Tibial artery (tissue), 4 donors: ENCODE measurements at places on chromosomes 2 and 18.
A peak's percentile ranks its signal among the peaks of the same experiment; 100 is the strongest.

DNA sequence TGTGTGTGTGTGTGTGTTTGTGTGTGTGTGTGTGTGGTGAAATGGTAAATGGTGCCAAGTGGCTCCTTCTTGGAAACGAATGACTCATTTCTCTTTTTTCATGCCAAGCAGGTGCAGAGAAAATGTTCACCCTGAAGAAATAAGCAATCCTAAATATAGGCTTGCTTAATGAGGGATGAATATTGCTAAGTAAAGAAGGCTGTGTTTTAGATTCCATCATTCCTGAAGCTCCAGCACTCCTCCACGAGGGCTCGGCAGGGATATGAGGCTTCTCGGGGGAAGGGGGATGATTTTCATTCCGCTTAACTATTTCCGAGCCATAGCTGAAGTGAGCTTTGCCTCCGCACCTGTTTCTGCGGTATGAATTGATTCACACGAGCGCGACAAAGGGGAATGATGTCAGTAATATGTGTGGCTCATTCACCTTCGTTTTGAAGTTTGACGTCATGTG, 72.9 kb downstream of the TSN start:
- H3K27me3 ChIP-seq: peaks cover 7% of the 10 kb centered on the region
- no peaks in the 10 kb centered on the region for H3K4me1 ChIP-seq
- H3K4me3 ChIP-seq: no peak overlapping the region
- no peak overlapping the region for H3K27ac ChIP-seq
- DNase-seq: no peak

DNA sequence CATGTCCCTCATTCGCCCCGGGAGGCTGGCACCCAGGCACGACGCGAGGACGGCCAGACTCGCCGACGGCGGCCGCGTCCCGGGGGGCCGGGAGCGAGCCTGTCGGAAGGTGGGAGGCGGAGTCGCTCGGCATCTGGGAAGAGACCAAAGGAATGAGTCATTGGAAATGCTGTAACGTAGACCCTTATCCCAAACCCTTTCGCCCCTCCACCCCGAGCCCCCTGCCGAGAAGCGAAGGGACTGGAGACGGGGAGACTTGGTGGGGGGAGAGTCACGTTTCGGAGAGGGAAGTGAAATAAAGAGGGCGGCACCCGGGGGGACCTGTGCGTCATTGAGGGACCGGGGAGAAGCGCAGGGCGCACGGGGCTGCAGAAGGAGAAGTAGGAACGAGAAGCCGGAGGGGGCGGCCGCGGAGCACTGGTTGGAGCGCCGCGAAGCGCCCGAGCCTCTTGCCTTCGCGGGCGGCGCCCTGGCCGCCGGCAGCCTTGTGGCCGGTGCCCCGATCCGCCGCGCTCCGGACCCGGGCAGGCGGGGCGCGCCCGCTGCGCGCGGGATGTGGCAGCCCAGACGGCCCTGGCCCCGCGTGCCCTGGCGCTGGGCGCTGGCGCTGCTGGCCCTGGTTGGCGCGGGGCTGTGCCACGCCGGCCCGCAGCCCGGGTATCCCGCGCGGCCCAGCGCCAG, at the start of gene EMILIN2:
Gene EMILIN2, plus strand, starts transcription at position 371 of the 681 bp plus-strand sequence. Its CDS starts 183 bp downstream, at position 554.
- peak within 1 kb of the TSS; percentile 64 for H3K4me3 ChIP-seq
- peak; percentile 88 for DNase-seq
- no peaks in the 10 kb centered on the region for H3K36me3 ChIP-seq
- peaks cover 9% of the 10 kb centered on the region for H3K4me1 ChIP-seq
- H3K27ac ChIP-seq: peak within 1 kb of the TSS; percentile 61

DNA sequence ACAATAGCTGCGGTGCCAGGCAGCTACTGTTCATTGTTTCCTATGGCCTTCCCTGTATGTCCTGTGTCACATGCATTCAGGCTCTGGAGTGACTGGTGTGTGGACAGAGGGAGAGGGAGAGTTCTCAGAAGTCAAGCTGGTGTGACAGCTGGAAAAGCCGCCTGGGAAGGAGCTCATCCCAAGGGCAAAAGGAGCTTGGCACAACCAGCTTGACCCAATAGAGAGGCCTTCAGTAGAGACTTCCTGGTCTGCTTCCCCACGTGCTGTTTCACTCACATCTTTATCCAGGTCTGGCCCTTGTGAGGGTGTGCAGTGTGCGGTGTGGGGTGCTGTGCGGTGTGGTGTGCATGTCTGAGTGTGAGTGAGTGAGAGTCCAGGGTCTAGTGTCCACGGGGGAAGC, 11.1 kb upstream of the NT5DC4 start:
- H3K27ac ChIP-seq: no peak overlapping the region
- peaks cover 5% of the 10 kb centered on the region for H3K27me3 ChIP-seq
- H3K4me3 ChIP-seq: no peak overlapping the region
- no peaks in the 10 kb centered on the region for H3K36me3 ChIP-seq
- no peaks in the 10 kb centered on the region for H3K4me1 ChIP-seq

GRCh38 chr2:225100269-225100668, 58.0 kb upstream of the DOCK10 start:
- DNase-seq: no peak
- no peak overlapping the region for H3K27ac ChIP-seq
- H3K27me3 ChIP-seq: no peaks in the 10 kb centered on the region
- no peak overlapping the region for H3K4me3 ChIP-seq

DNA sequence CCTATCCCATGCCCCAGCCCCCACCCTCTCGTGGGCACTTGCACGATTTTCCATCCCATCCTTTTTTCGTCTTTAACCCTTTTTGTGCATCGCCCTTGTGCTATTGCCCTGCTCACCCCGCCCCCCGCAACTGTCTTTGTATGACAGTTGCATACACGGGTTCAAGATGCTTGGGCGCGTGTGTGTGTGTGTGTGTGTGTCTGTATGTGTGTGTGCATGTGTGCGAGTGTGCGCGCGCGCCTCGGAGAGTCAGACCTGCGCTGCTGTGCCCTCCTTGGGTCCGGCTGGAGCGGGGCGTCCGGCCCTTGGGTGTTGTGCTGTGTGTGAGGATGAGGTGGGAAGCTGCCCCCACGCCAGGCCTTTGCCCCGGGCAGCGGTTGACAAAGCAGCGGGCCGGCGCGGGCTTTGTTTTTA, 230.7 kb downstream of the HAUS1 start:
- no peak overlapping the region for H3K27ac ChIP-seq
- peaks cover 40% of the 10 kb centered on the region for H3K27me3 ChIP-seq
- DNase-seq: no peak
- no peak overlapping the region for H3K4me3 ChIP-seq
- no peaks in the 10 kb centered on the region for H3K36me3 ChIP-seq
- H3K4me1 ChIP-seq: peaks cover 15% of the 10 kb centered on the region

- no peaks in the 10 kb centered on the region for H3K27me3 ChIP-seq
- H3K27ac ChIP-seq: no peak overlapping the region
- H3K4me3 ChIP-seq: no peak overlapping the region
- peaks cover 13% of the 10 kb centered on the region for H3K36me3 ChIP-seq
- H3K4me1 ChIP-seq: no peaks in the 10 kb centered on the region
- DNase-seq: no peak
Measured at GRCh38 chr2:28764909-28765711, 13.5 kb downstream of the PPP1CB start.

DNA sequence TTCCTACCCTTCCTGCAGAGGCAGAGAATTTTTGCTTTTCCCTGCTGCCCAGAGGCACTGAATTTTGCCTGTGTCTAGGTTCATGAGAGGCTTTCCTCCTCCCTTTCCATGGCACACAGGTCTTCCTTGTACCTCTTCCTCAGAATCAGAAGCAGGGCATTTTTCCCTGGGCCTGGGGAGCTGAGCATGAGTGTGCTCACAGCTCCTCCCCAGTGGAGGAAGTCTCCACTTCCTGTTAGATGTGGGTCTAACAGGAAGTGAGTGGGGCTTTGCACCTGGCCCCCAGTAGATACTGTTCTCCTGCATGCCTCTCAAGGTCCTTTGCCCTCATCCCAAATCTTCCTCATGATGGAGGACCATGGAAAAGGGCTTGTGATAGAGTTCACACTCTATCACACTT, 297.2 kb upstream of the FIGN start:
- no peaks in the 10 kb centered on the region for H3K36me3 ChIP-seq
- H3K4me3 ChIP-seq: no peak overlapping the region
- H3K4me1 ChIP-seq: peaks cover 12% of the 10 kb centered on the region
- no peaks in the 10 kb centered on the region for H3K27me3 ChIP-seq
- H3K27ac ChIP-seq: no peak overlapping the region
- DNase-seq: no peak
